ENCODE measurements at places on chromosomes 2 and 18. TPM values are rescaled to one million over a fixed set of nuclear protein-coding genes. Genes with fewer than 3 reads are reported as not detected.

The FSIP2 gene
- 0.35 TPM for total RNA-seq

The GALNT13 gene
- total RNA-seq, result not detected

The TRABD2A gene
- 59.9 TPM for total RNA-seq

The RMDN2 gene
- 0.75 TPM for total RNA-seq

The TLX2 gene
- 0.25 TPM for total RNA-seq

The C2orf92 gene
- total RNA-seq, result 6.5 TPM

The SLC5A7 gene
- not detected for total RNA-seq

The LIMS3 gene
- 0.57 TPM for total RNA-seq

The UPP2 gene
- total RNA-seq, result not detected

The ARHGAP25 gene
- total RNA-seq, result 43.0 TPM

The CROCC2 gene
- total RNA-seq, result not detected

The PRADC1 gene
- total RNA-seq, result 24.7 TPM

The MC5R gene
- not detected for total RNA-seq

The EPHA4 gene
- 5.2 TPM for total RNA-seq

The GBX2 gene
- total RNA-seq, result not detected

The TMEM200C gene
- total RNA-seq, result not detected

The CIB4 gene
- not detected for total RNA-seq

The DTNA gene
- total RNA-seq, result not detected

The PPM1G gene
- total RNA-seq, result 122 TPM

The MSTN gene
- total RNA-seq, result not detected

The FHOD3 gene
- not detected for total RNA-seq

The EVA1A gene
- 0.72 TPM for total RNA-seq

The USP40 gene
- 5.9 TPM for total RNA-seq

The CRYBA2 gene
- total RNA-seq, result not detected

The SPATA3 gene
- total RNA-seq, result 2.9 TPM

The ICOS gene
- total RNA-seq, result 54.4 TPM

The SNTG2 gene
- 0.27 TPM for total RNA-seq

The KLHL30 gene
- total RNA-seq, result not detected
